HCT116 (cell line): ENCODE measurements at places on chromosomes 7 and 10.

- DNase-seq = no peak
Observed at GRCh38 chr10:74093530-74094164, 57.0 kb downstream of the AP3M1 start.

DNA sequence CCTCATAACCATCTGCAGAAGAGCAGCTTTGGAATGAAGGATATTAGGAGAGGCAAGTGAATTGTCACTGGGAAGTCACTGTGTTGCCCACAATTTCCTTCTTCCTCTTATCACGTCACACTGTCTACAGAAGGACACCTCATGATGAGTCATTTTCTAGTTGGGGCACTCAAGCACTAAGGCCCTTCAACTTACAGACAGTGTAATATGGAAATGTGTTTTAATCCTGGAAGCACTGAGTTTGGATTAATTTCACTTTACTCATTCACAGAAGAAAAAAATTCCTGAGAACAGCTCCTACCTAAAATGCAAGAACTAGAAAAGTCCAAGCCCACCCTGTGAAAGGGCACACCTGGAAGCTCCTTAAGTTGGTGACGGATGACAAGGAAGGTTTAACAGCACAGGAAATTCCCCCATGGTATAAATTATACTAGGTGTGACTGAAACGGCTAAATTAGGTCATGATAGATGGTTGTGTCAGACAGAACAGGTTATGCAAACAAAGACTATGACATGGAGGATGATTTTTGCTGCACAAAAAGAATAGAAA, 56.6 kb downstream of the PARD3 start:
- peak; percentile 95 for DNase-seq

- DNase-seq = no peak
Observed at GRCh38 chr7:43104874-43105520, 7.5 kb upstream of the HECW1 start.

DNA sequence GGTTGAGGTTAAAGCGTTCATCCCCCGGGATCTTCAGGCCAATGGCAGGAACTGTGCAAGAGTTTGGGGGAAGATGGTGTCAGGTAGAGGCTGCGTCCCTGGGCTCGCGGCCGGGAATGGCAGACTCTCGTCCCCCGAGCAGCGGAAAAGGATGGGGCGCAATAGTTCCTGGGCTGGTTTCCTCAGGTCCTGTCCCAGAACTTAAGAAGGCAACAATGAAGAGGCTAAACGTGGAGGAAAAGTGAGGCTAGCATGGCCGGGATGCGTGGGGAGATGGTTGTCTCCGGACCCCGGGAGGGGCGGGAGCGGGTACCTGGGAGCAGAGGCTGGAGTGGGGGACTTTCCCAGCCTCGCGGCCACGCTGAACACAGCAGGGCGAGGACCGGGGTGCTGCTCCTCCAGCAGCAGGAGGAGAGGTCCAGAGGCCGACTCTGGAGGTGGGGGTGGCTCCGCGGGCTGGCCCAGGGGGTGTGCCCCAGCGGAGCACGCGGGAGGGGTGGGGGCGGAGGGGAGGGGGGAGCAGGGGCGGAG, 882 bp downstream of the IRF5 start:
- DNase-seq = no peak

- no peak for DNase-seq
Observed at GRCh38 chr10:34298346-34298818, 516.7 kb downstream of the PARD3 start.

- no peak for DNase-seq
Observed at GRCh38 chr7:24570983-24571382, 2.3 kb upstream of the PALS2 start.

GRCh38 chr10:62459072-62459471, 84.9 kb downstream of the ZNF365 start:
- DNase-seq = no peak

GRCh38 chr10:35691522-35692236, 49.6 kb upstream of the FZD8 start:
- DNase-seq = no peak

DNA sequence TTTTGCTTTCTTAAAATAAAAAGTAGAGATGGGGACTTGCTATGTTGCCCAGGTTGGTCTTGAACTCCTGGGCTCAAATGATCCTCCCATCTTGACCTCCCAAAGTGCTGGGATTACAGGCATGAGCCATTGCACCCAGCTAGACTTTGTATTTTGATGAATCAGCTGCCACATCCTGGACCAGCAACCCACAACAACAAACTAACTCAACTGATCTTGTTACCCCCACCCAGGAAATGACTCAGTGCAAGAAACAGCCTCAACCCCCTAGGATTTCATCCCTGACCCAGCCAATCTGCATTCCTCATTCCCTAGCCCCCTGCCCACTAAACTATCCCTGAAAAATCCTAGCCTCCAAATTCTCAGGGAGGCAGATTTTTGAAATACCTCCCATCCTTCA, 123.8 kb downstream of the IPMK start:
- DNase-seq = no peak

DNA sequence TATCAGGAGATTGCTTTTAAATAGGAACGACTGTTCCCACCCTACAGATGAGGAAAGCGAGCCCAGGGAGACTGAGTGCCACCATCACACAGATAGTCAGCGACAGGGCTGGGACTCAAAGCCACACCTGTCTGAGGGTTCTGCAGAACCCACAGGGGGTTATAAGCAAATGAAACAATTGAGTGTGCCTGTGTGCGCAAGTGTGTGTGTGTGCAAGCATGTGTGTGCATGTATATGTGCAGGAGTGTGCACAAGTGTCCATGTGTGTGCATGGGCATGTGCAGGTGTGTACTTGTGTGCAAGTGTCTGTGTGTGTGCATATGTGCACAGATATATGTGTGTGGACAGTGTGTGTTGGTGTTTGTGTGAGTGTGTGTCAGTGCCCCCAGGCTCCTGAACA, 280.2 kb downstream of the GRID1 start:
- DNase-seq = no peak

DNA sequence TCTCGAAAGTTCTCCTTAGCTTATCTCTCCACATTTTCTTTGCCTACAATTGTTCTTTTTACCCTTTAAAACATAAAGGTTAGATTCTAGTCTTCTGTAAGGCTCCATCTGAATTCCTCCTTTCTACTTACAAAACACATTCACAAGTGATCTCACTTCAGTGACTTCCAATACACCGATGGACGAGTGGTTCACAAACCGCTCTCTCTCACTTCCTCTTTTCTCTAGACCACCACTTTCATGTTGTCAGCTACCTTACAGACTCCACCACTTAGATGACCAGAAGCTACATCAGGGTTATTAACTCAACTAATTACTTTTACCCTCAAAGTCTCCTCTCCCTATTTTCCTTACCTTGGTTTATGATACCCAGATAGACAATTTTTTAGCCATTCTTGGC, 11.8 kb downstream of the MET start:
- no peak for DNase-seq

- no peak for DNase-seq
Observed at GRCh38 chr7:114126095-114126494, 207.3 kb upstream of the PPP1R3A start.

GRCh38 chr10:46559231-46559671, 2.8 kb upstream of the GPRIN2 start:
- no peak for DNase-seq

GRCh38 chr10:16436367-16436757, 448 bp upstream of the PTER start:
- no peak for DNase-seq
